ENCODE measurements at places on chromosomes 12 and 14.

- no peak for DNase-seq
These were observed 69.0 kb downstream of the DENND5B start for GRCh38 chr12:31521964-31522363.

DNA sequence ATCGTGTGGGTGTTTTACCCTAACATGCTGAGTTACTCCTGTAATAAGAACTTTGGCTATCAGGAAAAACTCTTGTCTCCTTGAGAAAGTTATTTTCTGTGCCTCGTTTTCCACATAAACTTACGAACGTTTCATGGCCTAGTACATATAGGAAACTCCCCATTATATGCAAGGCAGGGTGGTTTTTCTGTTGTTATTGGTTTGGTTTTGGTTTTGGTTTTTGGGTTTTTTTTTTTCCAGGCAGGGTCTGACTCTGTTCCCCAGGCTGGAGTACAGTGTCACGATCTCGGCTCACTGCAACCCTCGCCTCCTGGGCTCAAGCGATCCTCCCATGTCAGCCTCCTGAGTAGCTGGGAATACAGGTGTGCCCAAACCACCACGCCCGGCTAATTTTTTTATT is 5.5 kb downstream of the OR6C3 start:
- no peak for DNase-seq

- no peak for DNase-seq
These were observed 103.5 kb downstream of the FGD4 start for GRCh38 chr12:32502693-32503502.

DNA sequence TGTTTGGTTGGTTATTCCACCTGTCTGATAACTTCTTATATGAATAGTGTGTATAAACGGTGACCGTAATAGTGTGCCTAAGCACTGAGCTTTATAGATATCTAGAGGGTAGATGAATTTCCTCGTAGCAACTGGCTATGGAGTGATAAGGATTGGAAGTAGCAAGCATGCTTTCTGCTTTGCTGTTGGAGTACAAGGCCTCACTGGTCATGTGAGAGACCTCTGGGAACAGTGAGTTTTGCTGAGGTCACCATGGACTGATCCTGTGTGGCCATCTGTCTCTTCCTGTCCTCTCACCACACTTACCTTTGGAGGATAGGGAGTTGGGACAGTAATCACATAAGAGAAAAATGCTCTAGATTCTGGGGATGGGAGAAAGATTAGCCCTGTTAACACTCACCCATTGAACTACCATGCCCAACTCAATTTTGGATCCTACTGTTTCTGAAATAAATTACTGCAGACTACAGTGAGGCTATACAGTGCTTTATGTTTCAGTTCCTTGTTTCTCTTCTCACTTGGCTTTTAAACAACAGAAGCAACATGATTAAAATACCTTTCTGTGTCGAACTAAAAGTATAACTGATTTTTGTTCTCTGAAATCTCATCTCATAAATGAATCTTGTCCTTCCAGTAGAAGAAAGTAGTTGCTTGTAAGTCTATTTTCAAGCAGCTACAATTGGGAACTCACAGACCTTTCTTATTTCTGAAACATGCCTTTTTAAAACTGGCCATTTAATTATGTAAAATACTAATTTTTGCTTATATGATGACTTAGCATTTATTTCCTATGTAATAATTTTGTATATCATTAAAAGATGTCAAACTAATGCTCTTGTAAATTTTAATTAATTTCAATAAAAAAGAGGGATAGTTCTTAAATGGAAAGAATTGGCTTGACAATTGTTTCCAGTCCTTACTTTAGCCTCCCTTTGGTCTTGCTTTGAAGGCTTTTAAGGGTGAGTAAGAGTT is 8.3 kb downstream of the TMX1 start:
- no peak for DNase-seq

- DNase-seq = no peak
These were observed 13.5 kb upstream of the PDZRN4 start for GRCh38 chr12:41174602-41175001.

- no peak for DNase-seq
These were observed 100.5 kb downstream of the PPM1H start for GRCh38 chr12:62834406-62834805.

- DNase-seq = no peak
These were observed 47.2 kb upstream of the STXBP6 start for GRCh38 chr14:25097120-25097519.

GRCh38 chr14:61498303-61498702 is 176.9 kb downstream of the PRKCH start:
- DNase-seq = no peak

DNA sequence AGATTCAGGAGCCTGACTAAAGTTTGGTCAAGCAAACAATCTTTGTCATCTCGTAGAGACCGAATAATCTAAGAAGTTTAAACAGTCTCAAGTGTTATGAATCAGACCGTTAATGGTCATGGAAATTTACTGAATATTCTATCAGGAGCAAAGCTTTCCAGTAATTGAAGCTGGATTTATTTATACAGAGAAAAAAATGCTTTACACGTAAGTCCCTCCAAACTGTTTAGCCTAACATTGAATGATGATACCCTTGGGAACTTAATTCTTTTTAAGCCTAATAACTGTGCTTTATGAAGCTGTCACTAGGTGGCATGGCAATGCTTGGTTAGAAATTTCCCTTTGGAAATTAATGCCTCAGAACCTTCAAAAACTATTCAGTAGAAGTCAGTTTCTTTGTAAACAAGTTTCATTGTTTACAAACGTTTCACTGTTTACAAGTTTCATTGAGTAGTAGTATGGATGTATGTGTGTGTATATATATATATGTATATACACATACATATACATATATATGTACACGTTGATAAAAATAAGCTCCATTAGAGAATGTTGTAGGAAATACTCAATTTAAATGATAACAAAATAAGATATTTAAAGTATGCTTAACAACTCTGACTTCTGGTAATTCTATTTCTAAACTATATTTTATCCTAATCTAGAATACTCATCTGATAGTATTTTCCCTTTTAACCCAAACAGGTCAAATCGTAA is 32.1 kb downstream of the DEPDC4 start:
- DNase-seq = no peak

DNA sequence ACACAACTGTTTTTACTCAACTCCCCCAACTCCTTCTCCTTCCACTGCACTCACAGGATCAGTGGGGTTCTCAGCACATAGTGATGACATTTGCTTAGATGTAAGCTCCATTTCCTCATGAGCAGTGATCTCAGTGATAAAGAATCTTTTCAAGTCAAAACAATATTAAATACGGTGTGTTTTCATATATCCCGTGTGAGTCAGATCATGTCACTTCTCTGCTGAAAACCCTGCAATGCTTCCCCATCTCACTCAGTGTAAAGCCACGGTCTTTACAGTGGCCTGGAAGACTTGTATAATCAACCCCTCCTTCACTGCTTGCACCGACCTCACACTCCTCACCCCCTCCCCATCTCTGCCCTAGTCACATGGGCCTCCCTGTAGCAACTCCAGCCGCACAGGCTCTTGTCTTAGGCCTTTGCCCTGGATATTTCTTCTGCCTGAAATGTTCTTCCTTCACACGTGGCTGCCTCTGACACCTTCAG is 149.7 kb upstream of the ARHGAP5 start:
- DNase-seq = no peak

- no peak for DNase-seq
These were observed 10.5 kb downstream of the SERPINA6 start for GRCh38 chr14:94312481-94313246.

GRCh38 chr12:19546027-19546426 is 106.7 kb downstream of the AEBP2 start:
- DNase-seq = no peak

GRCh38 chr14:76045773-76046172 is 60.2 kb downstream of the IFT43 start:
- DNase-seq = no peak

- DNase-seq = no peak
These were observed 27.7 kb downstream of the FUT8 start for GRCh38 chr14:65440230-65440629.

- no peak for DNase-seq
These were observed 851.1 kb upstream of the MGAT4C start for GRCh38 chr12:87107270-87107669.

DNA sequence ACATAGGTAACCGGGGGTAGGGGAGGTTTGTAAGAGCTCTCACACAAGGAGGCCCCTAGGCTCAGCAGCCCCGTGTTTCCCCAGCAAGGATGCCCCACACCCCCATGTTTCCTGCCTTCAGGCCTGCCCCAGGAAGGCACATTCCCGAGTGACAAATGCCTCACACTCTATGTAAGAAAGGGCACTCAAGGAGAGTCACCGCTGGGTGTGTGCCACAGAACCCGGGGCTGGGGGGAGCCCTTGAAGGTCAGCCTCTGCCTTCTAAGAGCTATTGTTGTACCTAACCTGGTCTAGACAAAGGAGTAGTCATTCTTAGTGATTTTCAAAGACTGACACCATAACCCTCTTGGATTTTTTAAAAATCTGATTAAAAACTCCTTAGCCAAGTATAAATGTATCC is 333.6 kb downstream of the DPF3 start:
- no peak for DNase-seq

- DNase-seq = peak; percentile 62
These were observed 6.9 kb downstream of the GNPTAB start for GRCh38 chr12:101823891-101824290.

DNA sequence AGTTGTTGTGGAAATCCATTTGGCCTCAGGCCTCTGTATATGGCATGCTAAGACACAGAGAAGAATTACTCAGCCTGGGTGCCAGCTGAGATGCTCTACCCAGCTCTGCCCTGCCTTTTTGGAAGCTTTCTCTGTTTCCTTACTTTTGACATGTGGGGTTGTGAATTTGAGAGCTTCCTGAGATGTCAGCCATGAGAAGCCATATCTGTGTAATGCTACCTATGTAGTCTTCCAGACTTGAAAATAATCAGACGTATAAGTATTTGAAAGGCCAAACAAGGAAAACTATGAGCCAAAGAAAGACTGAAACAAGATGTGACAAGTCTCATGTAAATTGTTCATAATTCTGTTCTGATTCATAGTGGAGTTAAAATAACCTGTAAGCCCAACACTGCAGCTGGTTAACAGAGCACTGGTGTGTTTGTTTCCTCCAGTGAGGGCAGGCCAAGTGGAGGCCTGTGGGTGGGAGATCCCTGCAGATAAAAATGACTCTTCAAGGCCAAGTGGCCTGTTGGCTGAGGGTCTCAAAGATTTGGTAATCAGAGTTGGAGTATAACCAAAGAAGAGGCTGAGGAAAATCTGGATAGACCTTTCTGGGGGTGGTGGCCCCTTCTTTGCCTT is 94.0 kb downstream of the TMX1 start:
- no peak for DNase-seq

GRCh38 chr12:99284161-99284560 is 363.4 kb upstream of the GARIN6 start:
- no peak for DNase-seq

DNA sequence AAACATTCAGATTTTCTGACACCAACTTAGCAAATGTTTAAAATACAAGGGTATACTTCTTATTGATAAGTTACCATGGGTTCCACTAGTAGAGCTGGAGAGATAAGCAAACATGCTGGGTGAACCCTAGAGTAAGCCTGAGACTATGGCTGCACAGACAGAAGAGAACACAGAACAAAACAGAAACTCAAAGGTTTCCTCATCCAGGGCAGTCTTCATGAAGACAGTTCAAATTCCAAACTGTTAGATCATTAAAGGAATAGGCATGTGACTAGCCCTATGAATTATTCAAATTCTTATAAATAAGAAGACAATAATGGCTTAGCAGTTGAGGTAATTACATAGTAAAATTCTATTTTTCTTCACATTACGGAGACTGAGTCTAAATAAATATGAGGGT is 28.1 kb downstream of the BTBD7 start:
- no peak for DNase-seq

DNA sequence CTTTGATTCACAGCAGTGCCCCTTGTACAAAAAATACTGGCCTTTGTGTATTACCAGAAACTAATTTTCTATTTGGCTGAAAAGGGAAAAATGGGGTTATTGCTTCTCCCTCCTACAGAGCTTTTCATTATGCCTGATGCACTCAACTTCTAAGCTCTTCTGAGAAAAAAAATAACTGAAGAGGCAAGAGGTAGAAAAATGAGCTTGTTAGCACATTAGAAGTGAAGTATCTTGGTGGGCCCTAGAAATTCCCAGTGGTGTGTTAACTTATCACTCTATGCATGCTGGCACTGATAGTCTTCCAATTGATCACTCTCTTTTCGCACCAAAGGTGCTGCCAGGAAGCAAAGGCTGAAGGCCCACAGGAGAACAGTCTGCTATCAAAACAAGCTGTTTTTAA is 17.1 kb downstream of the INSM2 start:
- no peak for DNase-seq

- no peak for DNase-seq
These were observed 58.7 kb upstream of the NCOR2 start for GRCh38 chr12:124625867-124626675.

GRCh38 chr14:105013150-105013785 is 7.6 kb downstream of the CDCA4 start:
- no peak for DNase-seq

DNA sequence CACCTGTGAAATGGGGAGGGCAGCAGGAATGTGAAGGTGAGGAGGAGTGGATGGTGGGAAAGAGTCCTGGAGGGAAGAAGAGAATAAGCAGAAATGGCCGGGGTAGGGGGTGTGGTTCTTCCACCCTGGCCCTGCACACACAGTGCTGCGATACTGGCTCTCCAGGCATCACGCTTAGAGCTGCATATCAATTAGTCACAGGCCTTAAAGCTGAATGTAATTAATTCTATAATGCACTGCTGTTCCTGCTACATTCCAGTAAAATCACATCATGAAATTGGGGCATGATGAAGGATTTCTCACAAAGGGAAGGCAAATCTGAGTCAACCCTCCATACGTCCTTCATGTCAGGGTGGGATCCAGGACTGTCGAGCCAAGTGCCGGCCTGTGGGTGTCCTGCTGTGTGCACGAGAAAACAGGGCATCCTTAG is 566.1 kb downstream of the BCL11B start:
- DNase-seq = no peak

GRCh38 chr12:90832427-90832826 is 122.5 kb downstream of the CCER1 start:
- DNase-seq = no peak

GRCh38 chr14:65906344-65906743 is 493.8 kb downstream of the FUT8 start:
- DNase-seq = no peak

- DNase-seq = no peak
These were observed 13.2 kb downstream of the KCNH3 start for GRCh38 chr12:49552014-49552413.

DNA sequence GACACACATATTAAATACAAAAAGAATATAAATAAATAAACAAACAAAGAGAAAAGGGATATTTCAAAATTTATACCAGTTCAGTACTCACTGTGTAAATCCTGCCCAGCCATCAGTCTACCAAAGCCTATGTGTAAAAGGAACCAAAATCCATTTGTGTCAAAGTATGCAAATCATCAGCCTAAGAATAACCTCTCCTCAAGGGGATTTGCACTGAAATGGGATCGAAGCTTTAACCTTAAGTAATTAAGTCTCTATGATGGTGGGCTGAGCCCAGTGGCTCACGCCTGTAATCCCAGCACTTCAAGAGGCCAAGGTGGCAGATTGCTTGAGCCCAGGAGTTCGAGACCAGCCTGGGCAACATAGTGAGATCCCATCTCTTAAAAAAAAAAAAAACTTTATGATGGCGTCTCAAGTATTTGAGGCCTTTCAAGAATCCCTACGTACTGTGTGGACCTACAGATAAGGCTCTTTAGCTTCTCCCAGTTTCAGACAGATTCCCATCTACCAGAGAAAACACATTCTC is 57.8 kb upstream of the METAP2 start:
- no peak for DNase-seq

GRCh38 chr12:28872654-28873268 is 276.3 kb upstream of the FAR2 start:
- peak; percentile 29 for DNase-seq

- no peak for DNase-seq
These were observed 91.0 kb downstream of the VRK1 start for GRCh38 chr14:96888158-96888557.

- DNase-seq = no peak
These were observed 23.8 kb downstream of the OAS2 start for GRCh38 chr12:113002155-113002554.

Measured in stimulated activated naive CD8-positive, alpha-beta T cell treated with anti-CD3 and anti-CD28 coated beads, Interleukin-15, amount 100 ng/mL, for 72 hours (primary cell).